Upper lobe of left lung (tissue), 6 donors: ENCODE measurements at places on chromosomes 6 and 20. TPM values are rescaled to one million over a fixed set of nuclear protein-coding genes. Genes with fewer than 3 reads are reported as not detected.

Gene FAM162B
- total RNA-seq, result 2.7 TPM

Gene DNAH8
- total RNA-seq, result under 0.01 TPM

Gene CAGE1
- not detected for total RNA-seq

Gene TREM2
- total RNA-seq, result 66.6 TPM

Gene AP5S1
- 12.5 TPM for total RNA-seq

Gene RIPOR2
- total RNA-seq, result 49.7 TPM

Gene GSTA5
- total RNA-seq, result not detected

Gene LY6G6D
- not detected for total RNA-seq

Gene SLC2A10
- total RNA-seq, result 10.5 TPM

Gene ZBTB46
- total RNA-seq, result 25.3 TPM

Gene BNIP5
- total RNA-seq, result not detected

Gene SLC32A1
- not detected for total RNA-seq

Gene KIF13A
- total RNA-seq, result 35.8 TPM

Gene SASH1
- total RNA-seq, result 90.2 TPM

Gene ZNF165
- total RNA-seq, result 2.4 TPM

Gene SLC17A1
- not detected for total RNA-seq

Gene KIAA1755
- 0.67 TPM for total RNA-seq

Gene TDP2
- total RNA-seq, result 33.8 TPM

Gene COL10A1
- not detected for total RNA-seq

Gene RAE1
- total RNA-seq, result 10.1 TPM

Gene CLDN20
- total RNA-seq, result not detected

Gene MOXD1
- 3.5 TPM for total RNA-seq

Gene RIPPLY2
- total RNA-seq, result not detected

Gene XKR7
- not detected for total RNA-seq

Gene VPS52
- total RNA-seq, result 35.1 TPM

Gene WFDC5
- 0.57 TPM for total RNA-seq

Gene C2
- 299 TPM for total RNA-seq

Gene PHACTR1
- 114 TPM for total RNA-seq

Gene LHFPL5
- not detected for total RNA-seq

Gene XRN2
- 59.9 TPM for total RNA-seq

Gene C4A
- 89.8 TPM for total RNA-seq

Gene ATF6B
- total RNA-seq, result 169 TPM
